ENCODE measurements at places on chromosomes 5 and 9.

DNA sequence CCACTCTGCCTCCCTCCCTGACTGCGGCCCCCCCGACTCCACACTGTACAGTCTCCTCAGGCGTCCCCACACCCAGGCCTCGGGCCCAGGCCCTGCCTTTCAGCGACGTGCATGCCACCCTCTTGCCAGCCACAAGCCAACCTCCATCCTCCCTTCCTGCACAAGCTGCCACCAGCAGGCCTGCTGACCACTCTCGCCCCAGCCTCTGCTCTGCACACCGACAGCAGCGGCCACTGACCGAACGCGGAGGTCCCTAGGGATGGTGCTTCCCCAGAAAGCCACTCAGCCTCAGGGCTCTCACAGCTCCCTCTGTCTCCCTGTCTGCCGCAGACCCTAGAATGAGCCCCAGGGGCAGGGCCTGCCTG, 18.6 kb downstream of the LMAN2 start:
- no peak for DNase-seq

DNA sequence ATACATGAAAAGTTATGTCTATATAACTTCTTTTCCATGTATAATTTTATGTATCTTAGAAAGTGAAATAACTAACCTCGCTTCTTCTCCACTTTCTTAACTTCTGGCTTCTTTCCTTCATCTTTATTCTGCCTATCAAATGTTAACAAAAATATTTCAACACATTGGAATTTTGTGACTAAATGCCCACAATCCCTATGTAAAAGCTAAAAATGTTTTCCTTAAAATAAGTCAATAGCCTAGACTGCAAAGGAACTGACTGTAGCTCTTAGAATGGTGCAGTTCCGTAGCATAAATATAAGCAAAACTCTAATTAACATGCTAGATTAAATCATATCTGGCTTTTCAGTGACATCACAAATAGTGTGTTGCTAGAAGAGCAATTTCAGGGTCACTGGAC, 40.9 kb downstream of the PSIP1 start:
- DNase-seq = no peak

DNA sequence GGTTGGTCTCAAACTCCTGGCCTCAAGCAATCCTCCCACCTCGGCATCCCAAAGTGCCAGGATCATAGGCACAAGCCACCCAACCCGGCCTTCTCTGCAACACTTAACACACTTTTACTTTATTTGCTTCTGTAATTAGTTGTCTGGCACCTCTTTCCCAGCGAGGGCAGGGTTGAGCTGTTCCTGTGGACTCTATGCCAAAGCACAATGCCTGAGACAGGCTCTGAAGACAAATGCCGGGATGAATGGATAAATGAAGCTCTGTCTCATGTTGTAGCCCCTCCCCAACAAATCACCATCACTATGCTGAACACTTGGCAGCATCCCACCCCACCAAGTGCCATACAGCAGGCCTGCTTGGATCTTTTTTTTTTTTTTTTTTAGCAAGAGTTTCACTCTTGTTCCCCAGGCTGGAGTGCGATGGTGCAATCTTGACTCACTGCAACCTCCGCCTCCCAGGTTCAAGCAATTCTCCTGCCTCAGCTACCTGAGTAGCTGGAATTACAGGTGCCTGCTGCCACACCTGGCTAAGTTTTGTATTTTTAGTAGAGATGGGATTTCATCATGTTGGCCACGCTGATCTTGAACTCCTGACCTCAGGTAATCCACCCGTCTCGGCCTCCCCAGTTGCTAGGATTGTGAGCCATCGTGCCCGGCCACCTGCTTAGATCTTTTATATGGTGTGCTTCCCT, 21.3 kb downstream of the GPX3 start:
- peak; percentile 20 for DNase-seq

DNA sequence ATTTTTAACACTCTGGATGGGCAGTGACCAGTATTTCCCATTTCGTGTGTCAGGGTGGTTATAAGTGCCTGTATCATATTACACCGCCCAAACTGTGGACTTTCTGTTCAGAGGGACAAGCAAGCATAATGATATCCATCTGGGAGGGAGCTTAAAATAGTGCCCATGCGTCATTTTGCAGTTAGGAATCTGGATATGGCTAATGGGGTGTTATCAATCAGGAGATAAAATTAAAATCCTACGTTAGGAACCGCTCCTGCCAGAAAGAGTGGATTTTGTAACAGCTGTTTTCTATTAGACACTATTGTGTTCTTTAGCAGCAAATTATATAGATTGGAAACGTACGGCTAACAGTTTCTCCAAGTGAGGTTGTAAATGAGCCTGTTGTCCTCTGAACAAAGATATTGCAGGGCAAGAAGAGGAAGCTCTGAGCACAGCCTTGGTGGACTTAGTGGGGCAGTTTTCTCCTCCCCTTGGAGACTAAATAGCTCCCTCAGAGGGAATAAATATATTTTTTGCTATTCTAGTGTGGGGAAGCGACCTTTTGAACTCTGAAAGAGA, 160.4 kb downstream of the SPATA31D1 start:
- DNase-seq = no peak

- no peak for DNase-seq
Measured at GRCh38 chr5:1471240-1471853, 26.1 kb upstream of the SLC6A3 start.

DNA sequence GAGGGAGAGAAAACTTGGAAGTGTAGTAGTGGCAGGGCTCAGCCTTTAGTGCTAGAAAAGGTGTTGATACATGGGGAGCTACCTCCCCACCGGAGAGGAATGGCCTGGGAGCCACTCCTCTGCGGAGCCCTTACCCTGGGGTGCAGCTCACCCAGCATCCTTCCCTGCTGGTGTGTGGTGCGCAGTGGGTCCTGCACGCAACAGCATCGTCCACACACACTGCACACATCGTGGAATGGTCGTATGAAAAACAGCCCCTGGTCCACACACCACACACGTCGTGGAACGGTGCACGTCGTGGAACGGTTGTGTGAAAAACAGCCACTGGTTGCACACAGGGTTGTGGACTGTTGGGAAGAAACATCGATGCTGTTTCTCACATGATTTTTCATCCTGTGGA, 16.1 kb upstream of the AHRR start:
- DNase-seq = no peak

DNA sequence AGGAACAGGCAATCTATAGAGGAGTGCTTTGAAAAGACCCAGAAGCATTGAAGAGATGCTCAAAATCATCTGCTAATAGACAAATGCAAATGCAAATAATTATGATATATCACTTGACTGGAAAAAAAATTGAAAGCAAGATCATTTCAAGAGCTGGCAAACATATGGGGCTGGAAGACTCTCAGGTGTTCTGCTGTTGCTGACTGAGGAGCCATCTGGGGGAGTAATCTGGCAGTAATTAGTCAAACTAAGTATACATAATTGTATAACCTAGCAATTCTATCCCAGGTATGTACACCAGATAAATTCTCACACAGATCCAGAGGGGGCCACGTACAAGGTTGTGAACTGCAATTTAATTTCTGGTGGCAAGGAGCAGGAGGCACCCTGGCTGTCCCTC, 4.6 kb upstream of the HMHB1 start:
- DNase-seq = no peak

DNA sequence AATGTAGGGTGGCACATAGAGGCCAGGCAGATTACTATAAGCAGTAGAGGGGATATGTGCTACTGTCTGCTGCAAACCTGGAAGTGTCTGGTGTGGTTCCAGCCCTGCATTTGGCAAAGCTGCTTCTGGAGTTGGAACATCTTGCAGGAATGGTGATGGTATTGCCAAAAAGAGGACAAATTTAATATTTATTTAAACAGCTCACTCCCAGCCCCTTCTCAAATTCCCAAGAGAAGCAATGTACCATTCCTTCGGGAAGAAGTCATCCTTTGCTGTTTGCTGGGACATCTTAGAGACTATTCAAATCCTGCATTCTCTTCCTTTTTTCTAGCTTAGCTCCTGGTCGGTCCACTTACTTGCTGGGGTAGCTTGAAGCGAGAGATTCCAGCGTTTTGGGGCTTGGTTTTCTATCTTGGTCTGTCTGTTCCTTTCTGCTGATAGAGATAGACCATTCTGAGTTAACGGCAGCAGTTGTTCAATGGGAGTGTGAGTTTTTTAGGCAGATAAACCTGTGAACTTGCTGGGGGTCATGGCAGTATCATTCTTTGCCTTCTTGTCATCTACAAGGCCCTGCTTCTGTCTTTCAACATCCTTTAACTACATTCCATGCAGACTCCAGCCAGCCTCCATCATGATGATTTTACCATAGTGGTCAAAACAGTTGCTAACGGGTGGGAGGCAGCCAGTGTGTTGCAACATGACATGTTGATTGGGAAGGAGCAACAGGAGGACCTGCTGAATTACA, 69.9 kb downstream of the RCL1 start:
- DNase-seq = no peak

DNA sequence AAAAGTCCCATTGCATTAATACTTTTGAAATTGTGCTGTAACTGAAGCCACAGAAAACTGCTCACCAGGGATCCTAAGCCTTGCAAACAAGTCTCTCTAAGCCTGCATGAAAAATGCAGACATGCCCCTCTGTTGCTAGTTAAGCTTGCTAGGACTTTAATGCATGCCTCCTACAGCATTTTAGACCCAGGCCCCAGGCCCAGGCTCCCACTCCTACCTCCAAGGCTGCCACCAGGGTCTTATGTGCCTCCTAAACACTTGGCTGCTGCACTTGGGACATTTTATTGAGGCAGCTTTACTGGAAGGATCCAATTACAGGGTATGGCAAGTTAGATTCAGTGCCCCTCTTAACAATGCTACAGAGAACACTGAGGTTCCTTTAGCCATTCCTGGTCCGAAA, 467.3 kb upstream of the CLINT1 start:
- no peak for DNase-seq

DNA sequence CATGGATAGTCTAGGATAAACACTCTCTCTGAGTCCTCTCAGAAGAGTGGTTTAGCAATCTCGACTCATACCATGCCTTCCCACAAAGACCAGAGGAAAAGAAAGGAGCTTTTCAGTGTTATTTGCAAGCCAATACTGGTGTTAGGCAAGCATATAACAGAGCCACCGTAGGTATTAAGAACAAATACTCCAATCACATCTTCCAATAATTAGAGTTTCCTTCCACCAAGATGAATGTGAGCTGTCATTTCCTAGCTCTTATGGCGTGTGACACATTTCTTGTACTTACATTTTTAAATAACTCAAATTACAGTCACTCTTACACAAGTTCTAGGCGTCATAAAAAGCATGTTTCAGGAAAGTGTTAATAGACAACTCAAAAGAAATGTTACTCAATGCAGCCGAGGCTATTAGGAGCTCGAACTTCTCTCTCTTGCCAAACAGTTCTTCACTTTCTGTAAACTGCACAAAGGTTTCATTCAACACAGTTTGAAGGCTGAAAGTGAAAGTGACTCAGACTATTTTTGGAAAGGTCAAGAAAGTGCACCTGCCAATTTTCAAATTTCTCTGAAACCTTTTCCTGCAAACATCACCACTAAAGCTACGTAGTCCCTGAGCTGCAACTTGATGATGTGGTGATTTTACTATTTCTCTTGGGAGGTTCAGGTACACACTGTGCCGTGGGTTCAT, 153.8 kb downstream of the AUH start:
- DNase-seq = no peak

DNA sequence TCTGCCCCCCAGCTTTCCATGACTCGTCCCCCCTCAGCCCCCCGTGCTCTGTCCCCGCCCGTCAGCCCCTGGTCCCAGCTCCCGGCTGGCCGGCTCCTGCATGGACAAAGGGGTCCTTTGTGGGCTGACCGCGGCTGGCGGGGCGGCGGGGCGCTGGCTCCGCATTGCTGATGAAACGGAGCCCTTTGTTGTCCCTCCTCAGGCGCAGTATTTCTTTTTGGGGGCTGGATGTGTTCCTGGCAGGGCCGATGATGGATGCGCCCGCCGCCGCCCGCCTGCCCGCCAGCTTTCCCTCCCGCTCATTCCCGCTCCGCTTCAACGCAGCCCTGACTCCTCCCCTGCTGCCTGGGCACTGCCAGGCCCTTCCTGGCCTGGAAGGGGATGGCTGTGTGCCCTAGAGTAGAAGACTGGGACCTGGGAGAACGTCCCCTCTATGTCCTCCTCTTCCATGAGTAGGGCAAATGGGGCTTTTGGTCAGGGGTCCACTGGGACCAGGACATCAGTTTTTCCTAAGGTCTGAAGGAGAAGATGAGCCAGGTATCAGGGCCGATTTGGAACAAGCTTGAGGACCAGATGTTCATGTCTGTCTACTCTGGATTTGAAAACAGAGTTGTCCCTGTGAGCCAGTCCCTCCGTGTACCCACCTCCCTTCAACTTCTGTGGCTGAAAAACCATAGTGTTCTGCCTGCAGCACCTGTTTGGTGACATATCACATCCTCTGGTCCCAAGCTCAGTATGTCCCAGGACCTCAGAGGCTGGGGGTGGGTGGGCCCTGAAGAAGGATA, 29.0 kb downstream of the CXXC5 start:
- peak; percentile 89 for DNase-seq

GRCh38 chr5:149781612-149782011, 51.5 kb downstream of the PPARGC1B start:
- DNase-seq = no peak

DNA sequence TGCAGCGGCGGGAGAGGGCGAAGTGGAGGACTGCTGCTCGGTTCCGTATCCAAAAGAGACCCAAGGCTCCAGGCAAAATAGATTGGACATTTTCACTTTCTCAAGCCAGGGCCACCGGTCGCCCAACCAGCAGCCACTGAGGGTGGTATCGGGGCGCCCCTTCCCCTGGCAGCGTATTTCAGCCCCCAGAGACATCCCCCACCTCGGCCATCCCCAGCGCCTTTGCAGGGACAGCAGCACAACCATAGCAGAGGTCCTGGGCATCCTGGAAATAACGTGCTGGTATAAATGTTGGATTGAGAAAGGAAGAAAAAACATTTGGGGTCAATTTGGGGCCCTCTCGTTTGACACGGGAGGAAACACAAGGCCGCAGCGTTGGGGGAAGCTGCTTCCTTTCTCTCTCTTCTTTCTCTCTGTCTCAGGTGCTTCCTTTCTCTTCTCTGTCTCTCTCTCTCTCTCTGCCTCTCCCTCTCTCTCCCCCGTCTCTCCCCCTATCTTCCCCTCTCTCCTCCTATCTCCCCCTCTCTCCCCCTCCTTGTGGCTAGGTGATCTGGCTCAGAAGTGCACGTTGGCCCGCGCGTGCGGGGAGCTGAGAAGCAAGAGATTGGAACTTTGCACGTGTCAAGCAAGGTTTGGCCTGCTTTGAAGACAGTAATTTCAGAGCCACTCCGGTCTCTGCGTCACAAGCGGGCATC, 624 bp upstream of the RETREG1 start:
- no peak for DNase-seq

DNA sequence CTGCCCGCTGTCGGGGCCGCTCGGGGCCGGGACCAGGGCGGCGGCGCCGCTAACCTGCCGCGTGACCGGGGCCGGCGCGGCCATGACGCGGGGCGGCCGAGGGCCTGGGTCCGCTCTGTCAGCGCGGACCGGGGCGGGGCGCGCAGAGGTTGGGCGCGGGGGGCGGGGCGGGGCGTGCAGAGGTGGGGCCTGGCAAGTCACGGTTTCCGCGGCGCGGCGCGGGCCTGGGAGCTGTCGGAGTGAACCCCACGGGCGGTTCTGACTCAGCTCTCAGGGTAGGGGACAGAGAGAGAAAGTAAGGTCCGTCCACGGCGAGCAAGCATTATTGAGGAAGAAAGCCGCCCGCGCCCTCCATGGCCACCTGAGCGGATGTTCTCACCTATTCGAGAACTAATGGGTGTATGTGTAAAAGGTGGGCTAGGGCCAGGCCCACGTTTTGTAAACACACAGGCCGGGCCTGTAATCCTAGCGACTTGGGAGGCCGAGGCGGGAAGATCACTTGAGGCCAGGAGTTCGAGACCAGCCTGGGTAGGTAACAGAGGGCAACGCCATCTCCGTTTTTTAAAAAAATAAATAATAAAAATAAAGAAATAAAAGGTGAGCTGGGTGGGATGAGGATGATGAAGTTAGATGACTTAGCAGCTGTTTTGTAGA, at the start of gene PRXL2C:
PRXL2C (minus strand) TSS at position 120 of the 654 bp plus-strand sequence; CDS start at position 84, 36 bp downstream.
- peak; percentile 72 for DNase-seq
